ENCODE measurements at places on chromosomes 6 and 20. TPM values are rescaled to one million over a fixed set of nuclear protein-coding genes. Genes with fewer than 3 reads are reported as not detected.

DNA sequence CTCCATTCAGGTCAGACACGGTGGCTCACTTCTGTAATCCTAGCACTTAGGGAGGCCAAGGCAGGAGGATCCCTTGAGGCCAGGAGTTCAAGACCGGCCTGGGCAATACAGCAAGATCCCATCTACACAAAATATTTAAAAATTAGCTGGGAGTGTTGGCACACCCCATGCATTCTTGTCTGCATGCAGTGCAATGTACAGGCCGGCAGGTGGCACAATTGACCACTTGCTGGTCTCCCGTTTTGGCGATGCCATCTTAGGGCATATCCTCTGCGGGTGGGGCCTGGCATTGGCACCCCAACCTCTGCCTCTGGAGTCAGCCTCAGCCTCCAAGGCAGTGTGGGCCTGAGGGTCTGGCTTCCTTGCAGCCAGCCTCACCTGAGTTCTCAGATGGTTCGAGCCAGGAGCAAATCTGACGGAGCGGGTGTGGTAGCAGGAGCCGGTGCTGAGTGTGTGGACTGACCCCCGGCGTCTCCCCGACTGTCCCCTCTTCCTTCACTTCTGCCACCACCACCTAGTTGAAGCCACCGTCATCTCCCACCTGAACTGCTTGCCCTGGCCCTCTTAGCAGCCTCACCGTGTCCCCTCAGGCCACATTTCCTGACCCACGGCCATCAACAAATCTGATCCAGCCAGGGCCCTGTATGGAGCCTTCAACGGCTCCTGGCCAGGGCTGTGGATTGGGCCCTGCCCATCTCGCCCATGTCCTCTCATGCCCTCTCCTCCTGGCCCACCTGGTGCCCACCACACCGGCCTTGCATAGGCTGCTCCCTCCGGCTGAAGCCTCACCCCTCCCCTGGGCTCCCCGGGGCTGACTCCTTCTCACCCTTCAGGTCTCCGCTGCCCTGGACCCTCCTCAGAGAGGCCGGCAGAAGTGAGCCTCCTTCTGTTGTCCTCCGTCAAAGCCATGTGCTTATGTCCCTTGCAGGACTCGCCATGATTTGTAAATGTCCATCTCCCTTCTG lies 44.0 kb downstream of the EFCAB8 start:
- no peak overlapping the region for H3K27ac ChIP-seq
- no peaks in the 10 kb centered on the region for H3K4me1 ChIP-seq
- no peaks in the 10 kb centered on the region for H3K27me3 ChIP-seq
- no peaks in the 10 kb centered on the region for H3K36me3 ChIP-seq
- DNase-seq: peak; percentile 77

MYH7B gene
- total RNA-seq: 0.03 TPM

- H3K27ac ChIP-seq: no peak overlapping the region
- DNase-seq: no peak
- peaks cover 16% of the 10 kb centered on the region for H3K4me1 ChIP-seq
- H3K36me3 ChIP-seq: no peaks in the 10 kb centered on the region
- H3K27me3 ChIP-seq: no peaks in the 10 kb centered on the region
Observed at GRCh38 chr6:121828146-121828886, 392.9 kb downstream of the GJA1 start.

- H3K4me1 ChIP-seq: no peaks in the 10 kb centered on the region
- no peaks in the 10 kb centered on the region for H3K36me3 ChIP-seq
- DNase-seq: peak; percentile 44
- H3K27me3 ChIP-seq: no peaks in the 10 kb centered on the region
- no peak overlapping the region for H3K4me3 ChIP-seq
Observed at GRCh38 chr6:137013738-137014602, 30.8 kb downstream of the IL20RA start.

Data from neural progenitor cell (in vitro differentiated cells).